ENCODE measurements at places on chromosomes 3 and 15.
A peak's percentile ranks its signal among the peaks of the same experiment; 100 is the strongest.

DNA sequence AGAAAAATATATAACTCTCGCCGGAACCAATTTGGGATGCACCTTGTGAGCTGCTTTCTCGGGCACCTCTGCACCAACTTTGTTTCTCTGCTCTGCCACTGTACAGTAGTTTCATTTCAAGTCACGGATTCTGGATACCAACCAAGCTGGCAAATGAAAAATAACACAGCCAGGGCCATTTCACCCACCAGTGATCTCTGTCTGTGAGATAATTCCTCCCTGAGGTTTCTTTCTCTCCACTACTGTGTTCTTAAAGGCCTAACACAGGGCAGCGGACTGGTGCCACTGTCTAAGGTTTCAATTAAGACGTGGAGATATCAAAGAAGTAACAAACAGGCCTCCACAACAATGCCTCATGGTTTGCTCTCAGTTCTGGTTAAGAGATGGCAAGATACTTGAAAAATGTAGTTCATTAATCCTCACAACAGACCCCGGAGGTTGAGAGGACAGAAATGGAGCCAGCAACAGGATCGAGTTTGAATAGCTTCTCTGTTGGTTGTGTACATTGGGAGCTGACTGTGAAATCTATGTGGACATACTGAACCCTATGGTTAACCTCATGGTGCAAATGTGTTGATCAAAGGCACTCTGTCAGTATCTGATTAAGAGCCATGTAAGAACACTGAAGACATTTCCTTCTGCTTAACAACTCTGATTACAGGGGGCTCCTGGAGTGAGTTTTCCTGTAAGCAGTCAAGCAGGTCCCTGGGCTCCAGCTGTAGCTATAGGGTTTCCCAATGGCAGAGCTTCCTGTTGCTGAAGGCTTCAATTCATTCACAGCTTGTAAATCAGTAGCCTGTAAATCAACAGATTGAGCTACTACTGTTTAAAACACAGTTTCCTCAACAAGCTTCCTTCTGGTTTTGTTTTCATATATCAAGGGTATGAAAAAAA is 470.5 kb downstream of the EPHA3 start:
- ATAC-seq, result no peak

DNA sequence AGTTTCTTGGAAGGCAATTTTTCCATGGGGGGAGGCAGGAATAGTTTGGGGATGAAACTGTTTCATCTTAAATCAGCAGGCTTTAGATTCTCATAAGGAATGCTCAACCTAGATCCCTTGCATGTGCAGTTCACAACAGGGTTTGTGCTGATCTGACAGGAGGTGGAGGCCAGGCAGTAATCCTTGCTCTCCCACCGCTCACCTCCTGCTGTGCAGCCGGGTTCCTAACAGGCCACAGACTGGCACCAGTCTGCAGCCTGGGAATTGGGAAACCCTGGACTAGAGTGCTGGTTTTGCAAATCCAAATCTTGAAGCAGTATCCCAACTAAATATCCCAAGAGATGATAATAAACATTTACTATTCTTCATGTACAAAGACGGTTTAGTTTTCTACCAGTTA is 256.3 kb upstream of the TMCO5A start:
- ATAC-seq, result no peak

DNA sequence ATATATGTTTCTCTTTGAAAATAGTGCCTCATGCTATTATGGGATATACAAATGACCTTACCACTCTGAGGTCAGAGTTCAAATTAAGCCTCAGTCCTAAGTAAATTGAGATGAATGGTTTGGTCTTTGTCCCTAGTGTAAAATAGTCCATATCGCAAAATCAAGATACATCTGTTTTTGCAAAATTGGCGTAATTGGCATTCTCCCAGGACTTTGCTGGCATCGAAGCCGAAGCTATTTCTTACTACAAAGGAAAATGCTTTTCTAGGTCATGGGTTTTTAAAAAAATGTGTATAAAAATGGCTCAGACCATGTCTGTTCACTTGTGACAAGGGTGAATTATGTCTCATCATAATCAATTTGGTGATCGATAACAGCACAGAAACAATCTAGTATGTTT is 25.9 kb downstream of the ROBO2 start:
- no peak for ATAC-seq

DNA sequence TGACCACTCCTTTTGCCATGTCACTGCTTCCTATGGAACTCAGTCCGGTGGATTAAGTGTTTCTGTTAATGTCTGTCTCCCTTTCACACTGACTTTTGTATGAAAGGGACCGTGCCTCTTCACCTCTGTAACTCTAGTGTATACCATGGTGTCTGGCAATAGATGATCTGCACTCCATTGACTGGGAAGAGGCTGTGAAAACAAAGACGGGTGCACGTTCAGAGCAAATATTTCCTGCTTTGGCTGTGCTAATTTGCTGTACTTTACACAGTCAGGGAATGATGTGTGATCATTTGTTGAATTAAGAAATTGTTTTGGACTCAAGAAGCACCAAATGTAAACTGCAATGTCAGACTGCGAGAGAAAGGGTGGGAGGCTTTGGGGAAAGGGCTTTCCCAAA is 315.2 kb downstream of the RORA start:
- no peak for ATAC-seq

- ATAC-seq, result no peak
Measured at GRCh38 chr15:64017591-64018163, 28.6 kb downstream of the DAPK2 start.

GRCh38 chr3:184710870-184711492 is 883 bp downstream of the MAGEF1 start:
- ATAC-seq, result peak; percentile 58

GRCh38 chr15:98799461-98800390 is 151.4 kb downstream of the IGF1R start:
- no peak for ATAC-seq

GRCh38 chr3:126194713-126195305 is 14.4 kb upstream of the ALDH1L1 start:
- ATAC-seq, result no peak

GRCh38 chr3:66418475-66418931 is 82.3 kb downstream of the LRIG1 start:
- ATAC-seq, result no peak

- no peak for ATAC-seq
Measured at GRCh38 chr3:160005004-160005403, 16.4 kb downstream of the IL12A start.

- ATAC-seq, result no peak
Measured at GRCh38 chr3:34973586-34973985, 665.7 kb upstream of the ARPP21 start.

- ATAC-seq, result no peak
Measured at GRCh38 chr3:196135693-196136639, 54.1 kb upstream of the TFRC start.

GRCh38 chr3:141441381-141442364 is 45.2 kb upstream of the RASA2 start:
- peak; percentile 95 for ATAC-seq

GRCh38 chr3:191158815-191159214 is 40.2 kb upstream of the OSTN start:
- no peak for ATAC-seq

Measured in activated T-helper 17 cell treated with anti-CD3 and anti-CD28 coated beads, Interleukin-2, amount 50 U/mL, for 72 hours (primary cell).